ENCODE measurements at places on chromosomes 6 and 20.

- DNase-seq = no peak
Measured at GRCh38 chr6:106511288-106512047, 117.8 kb downstream of the RTN4IP1 start.

GRCh38 chr20:35225319-35226125 is 968 bp upstream of the MMP24 start:
- no peak for DNase-seq

- no peak for DNase-seq
Measured at GRCh38 chr6:149884215-149884614, 13.7 kb downstream of the RAET1E start.

DNA sequence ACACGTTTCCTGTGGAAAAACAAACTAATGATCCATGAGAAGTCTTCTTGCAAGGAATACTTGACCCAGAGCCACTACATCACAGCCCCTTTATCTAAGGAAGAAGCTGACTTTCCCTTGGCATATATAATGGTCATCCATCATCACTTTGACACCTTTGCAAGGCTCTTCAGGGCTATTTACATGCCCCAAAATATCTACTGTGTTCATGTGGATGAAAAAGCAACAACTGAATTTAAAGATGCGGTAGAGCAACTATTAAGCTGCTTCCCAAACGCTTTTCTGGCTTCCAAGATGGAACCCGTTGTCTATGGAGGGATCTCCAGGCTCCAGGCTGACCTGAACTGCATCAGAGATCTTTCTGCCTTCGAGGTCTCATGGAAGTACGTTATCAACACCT is 35.4 kb downstream of the GCNT2 start:
- DNase-seq = no peak

DNA sequence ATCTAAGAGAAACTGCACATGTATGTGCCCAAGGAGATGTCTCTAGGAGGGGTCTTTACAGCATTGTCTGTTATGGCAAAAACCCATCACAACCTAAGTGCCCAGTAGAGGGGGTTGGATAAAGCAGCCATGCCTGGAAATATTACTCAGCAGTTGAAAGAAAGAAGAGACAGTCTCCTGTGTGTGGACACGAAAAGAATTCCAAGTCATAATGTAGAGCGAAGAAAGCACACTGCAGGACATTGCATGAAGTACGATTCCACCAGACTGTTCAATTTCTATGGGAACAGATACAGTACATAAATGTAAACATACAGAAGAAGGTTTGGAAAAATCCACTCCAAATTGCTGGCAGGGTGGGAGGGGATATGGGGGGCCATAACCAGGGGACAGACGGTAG is 7.3 kb upstream of the TGM2 start:
- DNase-seq = no peak

- DNase-seq = no peak
Measured at GRCh38 chr20:41331731-41332130, 8.9 kb upstream of the LPIN3 start.

DNA sequence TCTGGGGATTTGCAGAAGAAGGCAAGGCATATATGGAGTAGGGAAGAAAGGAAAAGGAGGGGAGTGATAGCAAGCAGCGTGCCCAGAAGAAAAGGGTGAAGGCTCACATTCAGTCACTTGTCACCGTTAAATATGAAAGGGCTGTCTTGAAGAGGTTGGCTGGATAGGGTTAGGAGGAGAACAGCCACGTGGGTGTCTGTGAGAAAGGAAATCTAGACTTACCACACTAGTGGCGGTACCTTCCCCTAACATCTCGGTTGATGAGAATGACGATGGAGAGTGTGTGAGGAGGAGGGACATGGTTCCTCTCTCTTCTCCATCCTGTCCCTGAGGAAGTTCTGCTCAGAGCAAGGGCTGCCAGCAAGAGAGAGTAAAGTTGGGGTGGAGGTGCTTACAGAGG is 74.3 kb upstream of the CCN6 start:
- no peak for DNase-seq

GRCh38 chr20:20259533-20259932 is 108.4 kb upstream of the INSM1 start:
- DNase-seq = no peak

DNA sequence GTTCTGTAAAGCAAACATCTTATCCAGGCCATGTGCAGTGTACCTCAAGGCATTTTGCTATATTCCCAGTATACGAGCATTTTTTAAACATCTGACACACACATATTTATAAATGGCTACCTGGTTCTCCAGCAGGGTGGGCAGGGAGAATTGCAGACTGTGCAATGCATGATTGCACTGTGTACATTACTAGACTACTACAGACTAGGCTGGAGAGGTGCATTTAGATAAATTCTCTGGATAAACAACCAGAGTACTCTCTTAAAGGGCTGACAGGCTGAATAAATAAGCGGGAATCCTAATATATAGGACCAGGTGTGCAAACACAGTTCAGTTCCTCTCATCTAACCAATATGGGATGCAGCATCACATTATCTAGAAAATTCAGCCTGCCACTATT is 428.3 kb upstream of the ARID1B start:
- no peak for DNase-seq

DNA sequence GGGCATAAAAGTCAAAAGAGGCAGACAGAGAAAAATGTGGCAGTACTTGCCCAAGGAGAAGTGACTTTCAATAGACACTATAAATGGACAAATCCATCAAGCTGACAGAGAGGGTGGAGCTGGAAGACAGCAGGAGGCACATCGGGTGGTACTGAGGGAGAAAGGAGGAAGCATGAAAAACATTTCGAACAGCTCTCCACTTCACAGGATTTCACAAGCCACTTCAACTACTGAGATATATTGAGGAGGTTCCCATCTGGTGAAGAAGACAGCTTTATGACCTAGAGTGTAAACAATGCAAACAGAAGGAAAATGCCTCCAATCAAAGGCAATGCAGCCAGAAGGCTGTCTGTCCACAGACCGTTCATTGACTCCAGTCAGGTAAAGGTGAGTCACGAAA is 259.4 kb upstream of the ECI2 start:
- no peak for DNase-seq
